ENCODE measurements at places on chromosomes 12 and 14. TPM values are rescaled to one million over a fixed set of nuclear protein-coding genes. Genes with fewer than 3 reads are reported as not detected.

Gene NRIP2
- total RNA-seq: not detected

Gene PTCSC3
- total RNA-seq: not detected

Gene CLEC2D
- total RNA-seq: 338 TPM

Gene CLEC12A
- total RNA-seq: not detected

Gene ITGA5
- total RNA-seq: 96.7 TPM

Gene SINHCAF
- 85.0 TPM for total RNA-seq

Gene SPSB2
- 6.2 TPM for total RNA-seq

Gene CYP46A1
- 0.51 TPM for total RNA-seq

Gene DPY19L2
- total RNA-seq: 7.0 TPM

Gene APOF
- total RNA-seq: not detected

Gene PPP1R36
- not detected for total RNA-seq

Gene TBC1D30
- total RNA-seq: 0.10 TPM

Gene WDHD1
- 5.5 TPM for total RNA-seq

Gene C1QL4
- not detected for total RNA-seq

Gene NEUROD4
- total RNA-seq: not detected

Gene CCNK
- 61.8 TPM for total RNA-seq

Gene PIWIL1
- not detected for total RNA-seq

Gene TOX4
- total RNA-seq: 68.7 TPM

Gene SCARB1
- 3.8 TPM for total RNA-seq

Gene KRT2
- 2.6 TPM for total RNA-seq

Gene DBX2
- not detected for total RNA-seq

Gene KIF26A
- 0.73 TPM for total RNA-seq

Gene SOAT2
- total RNA-seq: 0.82 TPM

Gene PROX2
- total RNA-seq: not detected

Gene KERA
- total RNA-seq: not detected

Gene EXOC3L4
- not detected for total RNA-seq

Gene NKX2-1
- total RNA-seq: 0.16 TPM

All from T-cell (primary cell).